ENCODE measurements at places on chromosomes 11 and 22.

GRCh38 chr11:127042445-127042844, 41.9 kb upstream of the KIRREL3 start:
- no peak for DNase-seq

DNA sequence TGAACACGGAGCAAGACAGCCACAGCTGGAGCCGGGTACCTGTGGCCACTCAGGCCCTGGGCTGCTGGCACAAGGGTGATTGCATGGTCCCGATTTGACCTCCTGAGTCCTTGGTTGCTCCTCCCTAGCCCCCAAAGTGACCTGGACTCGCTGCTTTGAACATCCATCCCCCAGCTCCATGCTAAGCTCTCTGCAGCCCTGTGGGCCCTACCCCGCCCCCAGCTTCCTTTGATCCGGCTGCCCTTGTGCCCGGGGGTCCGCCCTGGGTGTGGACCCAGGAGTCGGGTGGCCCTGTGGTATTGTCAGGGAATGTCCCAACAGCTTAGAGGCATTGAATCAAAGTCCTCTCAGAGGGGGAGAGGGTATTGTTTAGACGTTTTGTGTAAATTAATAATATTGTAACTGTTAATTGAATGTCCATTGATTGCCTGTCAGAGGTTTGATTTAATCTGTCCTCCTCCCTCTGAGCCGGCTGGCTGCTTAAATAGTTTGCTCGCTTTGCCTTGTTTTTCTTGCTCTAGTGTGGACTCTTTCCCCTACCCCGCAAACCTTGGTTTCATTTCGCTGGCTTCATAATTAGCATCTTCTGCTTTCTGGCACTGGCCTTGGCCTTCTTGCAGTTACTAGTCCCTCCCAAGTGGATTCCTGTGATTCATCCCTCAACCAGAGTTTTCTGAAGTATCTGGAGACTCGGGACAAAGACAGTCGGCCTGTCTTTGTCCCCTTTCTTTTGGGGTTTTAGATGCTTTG, 20.7 kb downstream of the GRIK4 start:
- DNase-seq, result no peak

GRCh38 chr22:46022881-46023512, 46.0 kb upstream of the WNT7B start:
- no peak for DNase-seq

- no peak for DNase-seq
These were observed 122.7 kb downstream of the EFCAB6 start for GRCh38 chr22:43689356-43689755.

- DNase-seq, result no peak
These were observed 3.8 kb upstream of the MUC2 start for GRCh38 chr11:1070594-1071462.

- DNase-seq, result no peak
These were observed 14.0 kb upstream of the CTSD start for GRCh38 chr11:1777737-1778136.

GRCh38 chr11:70493891-70494290, 95.6 kb downstream of the CTTN start:
- DNase-seq, result no peak

GRCh38 chr22:17258015-17258787, 39.0 kb upstream of the ADA2 start:
- DNase-seq, result peak; percentile 75

DNA sequence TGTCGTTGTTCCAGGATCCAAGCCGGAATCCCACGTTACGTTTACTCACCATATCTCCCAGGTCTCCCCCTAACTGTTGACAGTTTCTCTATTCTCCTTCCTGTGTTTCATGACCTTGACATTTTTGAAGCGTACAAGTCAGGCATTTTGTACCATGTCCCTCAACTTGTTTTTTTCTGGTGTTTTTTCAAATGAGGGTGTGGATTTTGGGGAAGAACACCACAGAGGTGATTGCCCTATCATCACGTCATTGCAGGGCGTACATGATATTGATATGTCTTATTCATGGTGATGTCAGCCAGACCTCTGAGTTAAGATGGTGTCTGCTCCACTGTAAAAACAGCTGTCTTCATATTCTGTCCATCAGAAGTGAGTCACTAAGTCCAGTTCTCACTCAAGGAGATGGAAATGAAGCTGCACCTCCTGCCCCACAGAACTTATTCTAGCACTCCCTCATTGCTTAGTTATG, 28.3 kb upstream of the SOX10 start:
- DNase-seq, result no peak

GRCh38 chr11:119506436-119506835, 83.5 kb upstream of the THY1 start:
- DNase-seq, result no peak

DNA sequence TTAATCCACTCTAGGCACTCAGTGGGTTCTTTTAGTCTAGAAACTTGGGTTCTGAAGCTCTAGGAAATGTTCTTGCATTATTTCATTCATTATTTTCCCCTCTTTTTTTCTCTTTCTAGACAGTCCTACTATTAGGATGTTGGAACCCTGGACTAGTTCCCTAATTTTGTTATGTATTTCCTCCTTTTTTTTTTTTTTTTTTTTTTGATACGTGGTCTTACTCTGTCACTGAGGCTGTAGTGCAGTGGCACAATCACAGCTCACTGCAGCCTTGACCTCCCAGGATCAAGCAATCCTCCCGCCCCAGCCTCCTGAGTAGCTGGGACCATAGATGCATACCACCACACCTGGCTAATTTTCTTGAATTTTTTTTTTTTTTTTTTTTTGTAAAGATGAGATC, 9.4 kb downstream of the UPB1 start:
- DNase-seq, result no peak

GRCh38 chr11:121336279-121336937, 43.8 kb downstream of the SC5D start:
- no peak for DNase-seq

Measured in B cell (primary cell).